T1000 (cell line): ENCODE measurements at places on chromosomes 16 and 17.

DNA sequence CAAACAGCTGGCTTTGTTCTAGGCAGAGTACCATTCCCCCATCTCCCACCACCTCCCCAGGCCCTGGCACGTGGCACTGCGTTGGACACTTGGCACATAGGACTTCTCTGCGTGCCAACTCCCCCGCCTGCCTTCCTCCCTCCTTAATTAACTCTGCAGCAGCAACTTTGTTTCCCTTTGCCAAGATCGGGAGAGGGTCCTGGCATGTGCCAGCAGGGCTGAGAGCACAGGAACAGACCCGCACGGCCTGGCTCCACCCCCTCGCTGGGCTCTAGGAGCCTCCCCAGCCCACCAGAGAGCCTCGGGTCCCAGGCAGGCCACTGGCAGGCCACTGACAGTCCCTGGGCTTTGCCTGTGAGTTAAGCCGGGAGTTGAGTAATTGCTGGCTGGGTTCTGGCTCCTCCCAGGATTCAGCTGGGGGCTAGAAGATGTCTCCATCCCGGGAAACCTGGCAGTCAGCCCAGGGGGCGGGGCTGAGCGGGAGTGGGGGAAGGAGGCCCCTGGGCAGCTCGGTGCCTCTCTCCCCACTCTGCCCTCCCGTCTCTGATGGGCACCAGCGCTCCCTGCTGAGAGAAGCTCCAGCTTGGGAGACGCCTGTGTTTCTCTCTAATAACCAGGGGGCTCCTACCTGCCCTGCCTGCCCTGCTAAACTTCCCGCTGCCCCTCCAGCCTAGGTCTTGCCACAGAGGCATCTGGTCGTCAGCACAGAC, 224.0 kb upstream of the TNRC6C start:
- no peak for DNase-seq

GRCh38 chr17:72111336-72111923, 9.4 kb upstream of the SOX9 start:
- no peak for DNase-seq

DNA sequence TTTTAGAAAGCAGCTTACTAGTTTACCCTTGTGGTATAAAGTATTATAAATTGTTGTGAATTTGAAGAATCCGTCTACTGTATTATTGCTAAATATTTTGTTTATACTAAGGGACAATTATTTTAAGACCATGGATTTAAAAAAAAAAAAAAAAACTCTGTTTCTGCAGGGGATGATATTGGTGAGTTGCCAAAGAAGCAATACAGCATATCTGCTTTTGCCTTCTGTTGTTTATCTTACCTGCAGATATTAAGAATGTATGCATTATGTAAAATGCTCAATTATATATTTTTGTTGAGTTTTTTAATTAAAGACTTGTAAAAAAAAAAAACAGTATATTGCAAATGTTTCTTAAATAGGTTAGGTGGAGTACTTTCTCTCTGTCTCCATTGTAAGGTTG, 19.4 kb downstream of the WSB1 start:
- no peak for DNase-seq

- no peak for DNase-seq
Measured at GRCh38 chr16:84686707-84687298, 13.0 kb upstream of the USP10 start.

- no peak for DNase-seq
Measured at GRCh38 chr17:39193346-39193745, 4.1 kb downstream of the CACNB1 start.

GRCh38 chr17:7440834-7441195, 1.5 kb downstream of the FGF11 start:
- no peak for DNase-seq

- DNase-seq = no peak
Measured at GRCh38 chr16:87391324-87391949, 699 bp upstream of the MAP1LC3B start.

GRCh38 chr17:78307887-78308638, 51.8 kb downstream of the SOCS3 start:
- no peak for DNase-seq
